ENCODE measurements at places on chromosomes 4 and X.

DNA sequence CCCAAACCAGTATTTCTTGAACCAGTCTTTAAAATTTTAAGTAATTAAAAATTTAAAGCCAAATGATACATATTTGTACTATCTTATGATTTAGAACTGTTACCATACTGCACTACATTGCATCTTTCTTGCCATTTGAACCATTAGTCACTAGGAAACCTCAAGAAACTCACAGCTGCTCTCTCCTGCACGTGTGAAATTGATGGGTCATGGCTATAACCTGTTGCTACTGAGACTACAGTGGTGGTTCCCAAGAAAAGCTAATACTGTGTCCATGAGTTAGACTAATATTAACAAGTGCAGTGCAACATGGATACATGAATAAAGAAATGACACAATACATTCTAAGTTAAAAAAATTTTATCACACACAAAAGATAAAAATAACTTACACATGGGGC lies 88.4 kb downstream of the PDE5A start:
- DNase-seq, result no peak

- no peak for DNase-seq
Measured at GRCh38 chr4:141348125-141348524, 127.4 kb downstream of the ZNF330 start.

DNA sequence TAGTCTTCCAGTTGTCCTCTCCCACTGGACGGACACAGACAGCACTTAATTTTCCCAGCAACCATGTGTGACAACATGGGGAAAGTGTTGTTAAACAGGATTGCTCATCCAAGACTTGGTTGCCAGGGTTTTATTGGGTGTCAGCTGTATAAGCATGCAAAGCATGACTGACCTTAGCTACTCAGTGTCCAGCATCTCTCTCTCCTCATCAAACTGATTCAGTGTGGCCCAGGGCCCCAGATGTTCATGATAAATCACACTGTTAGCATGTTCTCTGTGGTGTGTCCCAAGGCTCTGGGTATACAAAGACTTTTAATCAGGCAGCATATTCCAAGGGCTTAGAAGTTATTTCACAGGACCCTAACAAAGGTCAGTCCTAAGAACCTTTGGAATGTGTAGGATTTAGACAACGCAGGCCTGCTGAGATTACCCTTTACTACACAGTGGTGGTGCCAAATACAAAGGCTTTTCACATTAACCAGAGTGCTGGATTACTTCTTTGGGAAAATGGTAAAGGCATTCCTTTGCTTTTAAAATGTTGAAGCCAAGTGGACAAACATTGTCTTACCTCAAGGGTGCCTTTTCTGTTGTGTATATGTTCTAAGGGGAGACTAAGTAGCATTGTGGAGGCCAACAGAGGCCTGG lies 213.3 kb downstream of the GLUD2 start:
- no peak for DNase-seq

DNA sequence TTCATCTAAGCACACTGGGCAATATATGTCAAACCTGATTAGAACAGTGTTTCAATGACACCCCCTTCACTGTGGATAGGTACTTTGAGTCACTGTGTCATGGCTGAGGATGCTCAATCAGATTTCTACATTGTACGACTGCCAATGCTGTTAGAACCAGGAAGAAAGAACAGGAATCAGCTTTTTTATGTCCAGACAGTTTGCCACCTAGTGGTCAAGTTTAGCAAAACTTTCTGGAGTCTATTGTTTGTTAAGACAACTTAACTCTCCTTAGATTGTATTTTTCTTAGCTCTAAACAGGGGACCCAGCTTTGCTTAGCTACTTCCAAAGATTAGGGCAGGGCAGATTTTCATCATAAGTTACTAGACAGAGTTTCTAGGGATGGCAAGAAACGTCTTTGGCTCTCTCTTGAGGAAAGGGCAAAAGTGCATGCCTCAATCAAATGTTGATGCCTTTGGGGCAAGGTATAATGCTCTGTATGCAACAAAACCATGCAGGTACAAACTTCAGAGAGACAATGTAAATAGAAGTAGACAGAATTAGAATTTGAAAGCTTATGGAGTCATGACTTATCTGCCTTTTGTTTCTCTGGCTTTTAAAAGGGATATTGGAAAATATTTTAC lies 40.5 kb upstream of the BMP3 start:
- DNase-seq, result no peak

DNA sequence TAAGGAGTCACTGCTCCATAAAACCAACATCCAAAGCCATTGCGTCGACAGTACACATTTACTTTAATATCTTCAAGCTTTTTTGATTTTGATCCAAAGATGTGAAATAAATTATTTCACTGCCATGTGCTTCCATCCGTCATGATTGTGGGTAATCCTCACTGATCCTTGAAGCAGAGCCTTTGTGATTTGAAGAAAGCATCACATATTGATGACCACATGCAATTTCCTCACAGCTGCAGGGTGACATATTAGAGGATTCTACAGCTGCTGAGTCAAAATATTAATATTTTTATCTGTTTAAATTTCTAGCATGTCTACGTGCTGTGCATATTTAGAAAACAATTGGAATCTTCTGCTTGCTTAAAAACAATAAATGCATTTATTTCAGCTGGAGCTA lies 196.8 kb upstream of the ANXA3 start:
- DNase-seq, result no peak

GRCh38 chrX:149458586-149458985 lies 46.5 kb downstream of the IDS start:
- DNase-seq, result no peak

DNA sequence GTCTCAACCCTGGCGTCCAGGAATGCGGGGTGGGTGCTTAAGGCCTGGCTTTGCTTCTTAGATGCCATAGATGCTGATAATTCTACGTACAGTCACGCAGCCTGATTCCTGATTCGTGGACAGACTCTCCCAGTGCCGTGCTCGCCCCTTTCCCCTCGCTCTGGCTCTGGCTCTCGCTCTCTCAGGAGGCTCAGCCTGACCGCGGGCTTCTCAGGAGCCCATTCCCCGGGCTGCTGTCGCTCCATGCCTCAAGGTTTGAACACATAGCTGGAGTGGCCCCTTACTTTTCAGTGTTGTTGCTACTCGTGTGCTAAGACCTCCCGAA lies 59.2 kb upstream of the ZC4H2 start:
- no peak for DNase-seq

DNA sequence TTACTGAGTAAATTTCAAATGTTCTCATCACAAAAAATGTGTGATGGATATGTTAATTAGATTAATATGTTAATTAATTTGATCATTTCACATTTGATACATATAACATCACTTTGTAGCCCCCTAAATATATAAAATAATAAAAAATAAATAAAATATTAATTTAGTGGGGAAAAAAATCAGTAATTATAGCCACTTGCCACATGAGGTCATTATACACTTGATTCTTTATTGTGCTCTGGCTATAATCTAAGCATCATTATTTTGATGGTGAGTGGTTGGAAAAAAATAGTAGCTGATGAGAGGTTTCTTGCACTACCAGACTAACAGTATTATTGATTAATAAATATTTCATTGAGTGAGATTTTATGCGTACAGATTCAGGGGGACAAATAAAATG lies 57.4 kb downstream of the DCK start:
- DNase-seq, result no peak

GRCh38 chr4:152427981-152428380 lies 107.9 kb downstream of the FBXW7 start:
- no peak for DNase-seq

GRCh38 chrX:20317873-20318272 lies 51.2 kb upstream of the RPS6KA3 start:
- no peak for DNase-seq

DNA sequence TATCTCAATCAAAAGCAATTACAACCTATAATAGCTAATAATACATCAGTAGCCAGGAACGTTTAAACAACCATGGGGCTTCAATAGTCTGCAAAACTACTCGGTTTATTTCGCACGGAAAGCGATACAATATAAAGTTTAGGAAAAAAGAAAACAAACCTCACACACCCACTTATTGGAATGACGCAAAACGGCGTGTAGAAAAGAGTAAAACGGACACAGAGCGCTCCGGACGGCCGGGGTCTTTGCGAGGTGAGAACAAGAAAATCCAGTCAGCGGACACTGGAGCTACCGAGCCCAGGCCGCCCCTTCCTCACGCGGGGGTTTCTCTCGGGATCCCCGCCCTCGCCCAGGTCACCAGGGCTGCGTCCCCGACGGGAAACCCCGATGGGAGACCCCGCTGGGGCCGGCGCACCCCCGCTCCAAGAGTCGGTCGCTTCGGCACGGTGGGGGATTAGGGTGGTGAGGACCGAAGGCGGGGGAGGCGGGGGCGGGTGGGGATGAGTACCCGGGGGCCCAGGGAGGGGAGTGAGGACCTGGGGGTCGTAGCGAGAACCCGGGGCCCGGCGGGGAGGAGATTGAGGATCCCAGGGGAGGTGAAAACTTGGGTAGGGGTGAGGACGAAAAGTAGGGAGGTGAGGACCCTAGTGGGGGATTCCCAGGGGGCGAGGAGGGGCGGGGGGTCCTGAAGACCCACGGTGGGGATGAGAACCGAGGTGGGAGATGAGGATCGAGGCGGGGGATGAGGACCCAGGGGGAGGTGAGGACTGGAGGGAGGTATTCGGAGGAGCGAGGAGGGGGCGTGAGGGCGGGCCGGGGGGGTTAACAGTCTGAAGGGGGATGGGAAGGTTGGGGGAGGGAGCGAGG lies 737 bp downstream of the NELFA start:
- no peak for DNase-seq

GRCh38 chrX:7943600-7944245 lies 16.5 kb upstream of the PNPLA4 start:
- DNase-seq, result no peak

DNA sequence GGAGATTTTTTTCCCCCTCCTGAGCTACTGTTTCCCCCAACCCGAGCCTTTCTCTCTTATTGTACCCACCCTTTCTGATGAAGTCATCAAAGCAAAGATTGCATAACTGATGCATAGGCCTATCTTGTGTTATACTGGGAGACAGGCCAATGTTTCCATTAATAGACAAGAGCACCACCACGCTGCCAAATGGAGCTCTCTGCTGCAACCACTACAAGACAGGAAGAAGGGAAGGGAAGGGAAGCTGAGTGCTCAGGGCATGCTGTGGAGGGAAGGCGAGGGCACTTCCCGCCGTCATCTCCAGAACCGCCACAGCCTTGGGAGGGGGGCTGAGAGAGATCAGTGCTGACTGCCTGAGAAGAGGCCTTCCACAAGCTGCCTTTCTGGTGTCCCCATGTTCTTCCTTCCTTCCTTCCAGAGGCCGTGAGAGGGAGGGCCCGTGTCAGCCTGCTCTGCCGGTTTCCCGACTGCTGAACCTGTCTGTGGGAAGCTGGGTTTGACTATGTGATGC lies 75.0 kb downstream of the MGST2 start:
- no peak for DNase-seq

DNA sequence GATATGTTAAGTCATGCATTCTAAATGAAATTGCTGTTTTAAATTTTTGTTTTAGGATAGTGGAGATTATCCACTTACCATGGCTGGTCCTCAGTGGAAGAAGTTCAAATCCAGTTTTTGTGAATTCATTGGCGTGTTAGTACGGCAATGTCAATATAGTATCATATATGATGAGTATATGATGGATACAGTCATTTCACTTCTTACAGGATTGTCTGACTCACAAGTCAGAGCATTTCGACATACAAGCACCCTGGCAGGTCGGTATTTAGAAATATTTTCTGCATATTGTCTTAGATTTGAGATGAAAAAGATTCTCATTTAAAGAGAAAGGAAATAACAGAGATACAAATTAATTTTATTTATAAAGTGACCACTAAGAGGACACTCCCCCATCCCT lies 83.6 kb downstream of the STAG2 start:
- no peak for DNase-seq

DNA sequence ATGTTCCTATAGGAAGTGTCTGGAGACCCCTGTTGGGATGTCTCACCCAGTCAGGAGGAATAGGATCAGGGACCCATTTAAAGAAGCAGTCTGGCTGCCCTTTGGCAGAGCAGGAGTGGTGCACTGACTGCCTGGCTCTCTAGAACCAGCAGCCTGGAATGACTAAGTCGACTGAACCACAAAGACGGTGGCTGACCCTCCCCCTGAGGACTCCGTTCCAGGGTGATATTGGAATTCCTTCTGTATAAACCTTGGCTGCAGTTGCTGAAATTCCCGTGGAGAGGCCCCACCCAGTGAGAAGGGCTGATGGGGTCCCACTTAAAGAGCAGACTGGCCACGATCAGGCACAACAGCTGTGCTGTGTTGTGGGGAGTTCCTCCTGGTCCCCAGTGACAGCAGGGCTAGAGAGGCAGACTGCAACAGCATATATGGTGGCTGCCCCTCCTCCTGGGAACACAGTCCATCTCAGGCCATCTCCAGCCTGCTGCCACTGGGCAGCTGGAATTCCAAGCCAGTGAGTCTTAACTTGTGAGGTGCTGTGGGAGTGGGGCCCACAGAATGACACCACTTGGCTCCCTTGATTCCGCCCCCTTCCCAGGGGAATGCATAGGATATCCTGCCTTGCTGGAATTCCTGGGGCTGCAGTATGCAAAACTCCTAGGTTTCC lies 41.8 kb upstream of the RLIM start:
- no peak for DNase-seq
